Mammary microvascular endothelial cell (primary cell): ENCODE measurements at places on chromosomes 11 and 22. TPM values are rescaled to one million over a fixed set of nuclear protein-coding genes. Genes with fewer than 3 reads are reported as not detected.

Gene MMP1
- total RNA-seq: 3,905 and 4,119 TPM in 2 replicates

Gene PATE4
- total RNA-seq: not detected in 2 replicates

Gene CAPN5
- total RNA-seq: 3.9 and 4.1 TPM in 2 replicates

Gene ZBTB44
- 8.3 and 11.7 TPM in 2 replicates for total RNA-seq

Gene CHST1
- 2.9 and 3.9 TPM in 2 replicates for total RNA-seq

Gene RASD2
- not detected in 2 replicates for total RNA-seq

Gene OR51D1
- total RNA-seq: not detected in 2 replicates

Gene FBLN1
- total RNA-seq: 0.07 and 0.30 TPM in 2 replicates

Gene NRGN
- 21.7 and 24.4 TPM in 2 replicates for total RNA-seq
